ENCODE measurements at places on chromosomes 6 and 20.

DNA sequence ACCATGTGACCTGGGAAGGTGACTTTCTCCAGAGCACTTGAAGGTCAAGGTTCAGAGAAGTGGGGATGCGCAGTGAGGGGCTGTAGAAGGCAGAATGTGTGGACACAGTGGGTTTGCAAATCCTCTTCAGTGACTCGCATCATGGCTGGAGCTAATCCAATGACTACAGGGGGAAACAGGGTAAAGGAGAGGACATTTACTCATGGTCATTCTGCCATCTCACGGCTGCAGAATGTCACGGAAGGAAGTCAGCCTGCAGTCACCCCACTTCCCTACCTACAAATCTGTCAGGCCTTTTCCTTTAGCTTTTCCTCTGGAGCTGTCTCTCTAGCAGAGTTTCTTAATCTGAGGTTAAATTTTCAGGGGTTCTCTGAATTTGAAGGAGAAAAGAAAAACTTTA lies 337.6 kb downstream of the CDC5L start:
- DNase-seq, result no peak

DNA sequence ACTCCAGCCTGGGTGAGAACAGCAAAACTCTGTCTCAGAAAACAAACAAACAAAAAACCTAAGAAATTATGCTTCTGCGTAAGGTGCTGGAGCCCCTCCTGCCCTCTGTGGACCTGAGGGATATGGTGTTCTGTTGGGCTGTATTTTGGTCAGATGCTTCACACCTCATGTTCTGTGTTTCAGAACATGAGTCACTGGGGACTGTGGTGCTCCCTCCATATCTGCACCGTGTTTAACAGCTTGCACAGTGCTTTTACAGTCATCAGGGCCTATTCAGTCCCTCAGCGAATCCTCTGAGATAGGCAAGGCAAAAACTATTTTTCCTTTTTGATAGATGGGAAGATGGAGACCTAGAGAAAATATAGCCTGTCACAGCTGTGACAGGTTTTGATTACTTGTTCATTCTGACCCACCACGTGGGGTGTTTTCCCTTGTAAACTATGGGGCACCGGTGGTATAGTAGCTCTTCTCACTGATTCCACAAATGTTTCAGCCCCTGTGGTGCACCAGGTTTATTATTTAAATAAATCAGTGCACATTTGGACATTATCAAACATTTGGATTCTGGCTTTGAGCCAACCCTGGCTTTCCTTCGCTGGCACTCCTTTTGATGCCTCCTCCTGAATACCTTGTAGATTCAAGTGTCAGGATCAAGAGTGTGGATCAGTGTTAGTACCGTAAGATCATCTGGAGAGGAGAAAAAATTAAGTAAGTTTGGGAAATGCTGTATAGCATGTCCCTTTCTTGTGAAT lies 9.6 kb downstream of the TTPAL start:
- DNase-seq, result no peak

GRCh38 chr6:129748901-129749748 lies 39.1 kb upstream of the ARHGAP18 start:
- DNase-seq, result no peak

GRCh38 chr20:12965870-12966251 lies 42.9 kb upstream of the SPTLC3 start:
- no peak for DNase-seq

- DNase-seq, result no peak
Measured at GRCh38 chr6:71349395-71349794, 60.8 kb downstream of the OGFRL1 start.

DNA sequence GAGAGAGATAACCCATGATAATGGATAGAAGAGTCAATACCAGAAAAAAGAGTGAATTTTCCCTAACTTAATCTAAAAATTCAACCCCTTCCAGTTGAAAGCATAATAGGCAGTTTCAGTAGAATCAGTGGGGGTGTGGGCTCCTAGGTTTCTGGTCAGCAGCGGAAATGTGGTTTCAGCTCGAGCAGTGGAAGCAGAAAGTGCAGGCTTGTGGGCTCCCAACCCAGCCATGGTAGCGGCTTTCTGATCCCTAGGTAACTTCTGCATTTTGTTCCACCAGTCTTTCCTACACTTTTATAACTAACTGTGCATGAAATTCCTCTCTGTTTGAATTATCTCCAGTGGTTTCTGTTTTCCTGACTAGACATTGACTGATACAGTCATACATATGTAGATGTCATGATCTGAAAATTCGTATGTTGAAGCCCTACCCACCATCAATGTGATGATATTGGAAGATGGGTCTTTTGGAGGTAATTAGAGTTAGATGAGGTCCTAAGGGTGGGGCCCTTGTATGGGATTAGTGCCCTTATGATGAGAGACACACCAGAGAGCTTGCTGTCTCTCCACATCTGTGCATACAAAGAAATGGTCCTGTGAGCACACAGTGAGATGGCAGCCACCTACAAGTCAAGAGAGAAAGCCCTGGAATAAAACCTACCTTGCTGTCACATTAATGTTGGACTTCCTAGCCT lies 6.5 kb upstream of the DDO start:
- DNase-seq, result no peak

DNA sequence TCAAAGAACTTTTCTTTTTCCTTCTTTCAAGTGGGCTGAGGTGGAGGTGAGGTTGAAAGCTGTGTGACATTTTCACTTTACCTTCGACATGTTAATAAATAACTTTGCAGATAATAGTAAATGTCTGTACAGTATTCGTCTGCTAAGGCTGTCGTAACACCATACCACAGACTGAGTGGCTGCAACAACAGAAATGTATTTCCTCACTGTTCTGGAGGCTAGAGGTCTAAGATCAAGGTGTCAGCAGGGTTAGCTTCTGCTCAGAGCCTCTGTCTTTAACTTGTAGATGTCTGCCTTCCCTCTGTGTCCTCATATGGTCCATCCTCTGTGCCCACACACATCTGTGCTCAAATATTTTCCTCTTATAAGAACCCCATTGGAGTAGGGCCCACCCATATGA lies 14.9 kb downstream of the PHACTR2 start:
- no peak for DNase-seq

DNA sequence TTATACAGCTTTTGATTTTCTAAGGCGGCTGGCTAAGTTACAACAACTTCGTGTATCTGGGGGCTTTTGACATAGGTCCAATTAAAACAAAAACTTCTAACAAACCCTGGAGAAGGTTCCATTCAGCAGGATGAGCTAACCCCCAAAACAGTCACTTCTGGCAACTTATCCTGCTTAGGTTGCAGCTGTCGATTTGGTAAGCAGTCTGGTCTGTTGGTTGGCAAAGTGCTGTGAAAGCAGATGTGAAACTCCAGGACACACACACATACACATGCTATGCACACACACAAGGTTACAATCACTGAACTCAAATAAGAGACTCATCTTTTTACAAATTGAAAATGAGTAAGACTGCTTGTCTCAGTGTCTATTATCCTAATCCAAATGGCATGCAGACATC lies 119.0 kb upstream of the STMND1 start:
- DNase-seq, result no peak

GRCh38 chr6:27888566-27888965 lies 23.6 kb downstream of the OR2B2 start:
- DNase-seq, result no peak

- no peak for DNase-seq
Measured at GRCh38 chr6:163309491-163310026, 105.0 kb upstream of the QKI start.

GRCh38 chr6:134315189-134315588 lies 2.7 kb downstream of the SGK1 start:
- no peak for DNase-seq

DNA sequence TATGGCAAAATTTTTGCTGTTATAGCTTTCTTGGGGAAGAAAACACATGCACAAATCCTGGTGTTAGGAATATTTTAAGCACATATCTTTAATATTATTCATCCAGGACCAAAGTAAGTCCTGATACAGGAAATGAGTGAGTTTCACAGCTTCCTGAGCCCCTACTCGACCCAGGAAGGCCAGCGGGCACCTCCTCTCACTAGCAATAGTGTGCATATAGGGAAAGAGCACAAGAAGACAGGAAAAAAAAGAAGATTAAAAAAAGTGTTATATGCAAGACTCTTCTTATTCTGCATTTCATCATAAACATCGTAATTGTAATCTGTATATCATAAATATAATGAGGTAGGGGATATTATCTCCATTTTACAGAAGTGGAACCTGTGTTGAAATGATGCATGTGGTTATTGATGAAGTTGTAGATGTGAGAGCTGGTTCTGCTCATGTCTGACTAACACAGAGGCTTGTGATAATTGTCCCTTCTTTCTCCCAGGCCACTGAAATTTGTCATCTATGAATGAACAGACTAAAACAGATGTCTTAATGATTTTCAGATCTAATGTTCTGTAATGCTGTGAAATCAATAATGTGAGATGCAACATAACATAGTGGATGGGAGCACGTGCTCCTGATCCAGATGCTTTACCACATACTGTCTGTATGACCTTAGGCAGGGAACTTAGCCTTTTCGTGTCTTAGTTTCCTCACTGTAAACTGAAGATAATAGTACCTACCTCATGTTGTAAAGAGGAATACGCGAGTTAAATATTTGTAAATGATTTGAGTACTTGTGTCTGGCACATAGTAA lies 101.2 kb downstream of the MYO6 start:
- DNase-seq, result no peak

- DNase-seq, result no peak
Measured at GRCh38 chr6:116530436-116530835, 15.0 kb downstream of the TRAPPC3L start.

All from activated T-cell treated with anti-CD3 and anti-CD28 coated beads, Interleukin-2, amount 50 U/mL, for 48 hours (primary cell).